ENCODE measurements at places on chromosomes 1 and 21.

- DNase-seq = no peak
Measured at GRCh38 chr1:85148524-85149250, 52.1 kb downstream of the SYDE2 start.

GRCh38 chr1:20962576-20963258 is 175.6 kb upstream of the HP1BP3 start:
- no peak for DNase-seq

DNA sequence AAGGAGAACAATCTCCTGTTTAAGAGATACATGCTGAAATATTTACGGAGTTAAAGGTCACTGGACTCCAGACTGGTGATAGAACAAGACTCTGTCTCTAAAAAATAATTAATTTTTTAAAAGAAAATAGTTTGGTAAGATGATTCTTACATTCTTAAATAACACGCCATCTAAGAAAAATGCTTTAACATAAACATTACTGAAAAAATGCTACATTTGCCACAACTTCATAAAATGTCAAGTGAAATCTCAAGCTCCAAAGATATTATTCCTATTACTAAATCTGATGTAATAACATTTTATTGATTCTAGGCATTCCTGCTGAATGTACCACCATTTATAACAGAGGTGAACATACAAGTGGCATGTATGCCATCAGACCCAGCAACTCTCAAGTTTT is 4.1 kb downstream of the ANGPTL3 start:
- no peak for DNase-seq

DNA sequence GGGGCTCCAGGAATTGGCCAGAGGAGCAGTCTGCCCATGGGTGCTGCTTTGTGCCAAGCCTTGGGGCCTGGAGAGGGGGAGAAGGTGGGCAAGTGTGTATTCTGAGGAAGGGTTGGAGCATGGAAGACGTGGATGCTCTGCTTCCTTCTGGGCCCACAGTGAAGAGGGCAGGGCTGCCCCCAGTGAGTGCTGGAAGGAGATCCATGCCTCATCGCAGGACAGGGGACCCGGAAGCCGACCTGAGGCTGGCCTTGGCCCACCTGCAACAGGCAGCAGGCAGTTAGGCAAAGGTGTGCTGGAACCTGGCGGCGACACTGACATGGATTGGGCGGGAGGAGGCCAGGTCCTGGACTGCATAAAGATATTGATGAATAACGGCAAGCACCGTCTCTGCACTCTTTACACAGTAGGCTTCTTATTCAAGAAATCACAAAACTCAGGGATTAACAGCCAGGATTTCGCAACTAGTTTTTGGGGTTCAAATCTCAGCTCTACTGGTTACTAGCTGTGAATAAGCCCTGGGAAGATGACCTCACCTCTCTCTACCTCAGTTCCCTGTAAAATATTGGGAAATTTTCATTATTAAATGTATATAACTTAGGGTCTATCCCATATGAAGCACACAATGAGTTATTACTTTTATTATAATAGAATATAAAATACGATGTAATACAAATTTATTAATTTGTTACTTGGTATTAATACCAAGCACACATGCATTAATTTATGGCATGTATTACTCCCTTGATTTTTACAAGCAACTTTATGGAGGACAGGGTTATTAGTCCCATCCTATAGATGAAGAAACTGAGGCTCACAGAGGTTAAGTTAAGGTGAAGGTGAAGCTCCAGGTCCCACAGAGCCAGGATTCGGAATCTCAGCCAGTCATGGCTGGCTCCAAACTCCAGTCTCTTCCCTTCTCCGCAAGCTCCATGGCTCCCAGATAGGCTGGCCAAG is 62.3 kb downstream of the DHRS3 start:
- DNase-seq = no peak

DNA sequence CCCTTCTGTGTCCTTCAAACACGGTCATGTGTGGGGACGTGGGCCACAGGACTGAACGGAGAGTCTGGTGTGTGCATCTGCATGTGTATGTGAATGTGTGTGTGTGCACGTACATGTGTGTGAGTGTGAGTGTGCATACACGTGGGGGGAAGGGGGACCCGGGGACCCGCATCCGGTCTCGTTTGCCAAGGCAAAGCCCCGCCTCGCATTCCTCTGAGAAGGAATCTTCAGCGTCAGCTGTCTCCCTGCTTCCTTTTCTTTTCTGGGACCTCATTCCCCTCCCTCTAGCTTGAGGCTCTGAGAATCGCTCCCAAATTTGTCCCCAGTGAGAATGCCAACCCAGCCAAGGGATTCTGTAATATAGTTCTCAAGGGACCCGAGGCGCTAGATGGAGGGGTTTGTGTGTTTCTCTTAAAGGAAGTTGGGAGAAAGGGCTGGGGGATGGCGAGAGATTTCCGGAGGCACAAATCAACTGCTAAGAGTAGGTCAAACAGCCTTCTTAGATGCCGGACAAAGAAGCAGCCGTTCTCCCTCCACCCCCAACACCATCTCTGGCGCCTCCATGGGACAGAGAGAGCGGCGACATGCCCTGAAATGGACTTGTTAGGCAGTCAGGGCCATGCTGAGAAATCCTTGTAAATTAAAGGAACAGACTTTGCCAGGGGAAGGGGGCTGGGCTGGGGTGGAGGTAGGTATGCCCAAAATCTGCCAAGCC is 6.6 kb downstream of the IFFO2 start:
- no peak for DNase-seq

DNA sequence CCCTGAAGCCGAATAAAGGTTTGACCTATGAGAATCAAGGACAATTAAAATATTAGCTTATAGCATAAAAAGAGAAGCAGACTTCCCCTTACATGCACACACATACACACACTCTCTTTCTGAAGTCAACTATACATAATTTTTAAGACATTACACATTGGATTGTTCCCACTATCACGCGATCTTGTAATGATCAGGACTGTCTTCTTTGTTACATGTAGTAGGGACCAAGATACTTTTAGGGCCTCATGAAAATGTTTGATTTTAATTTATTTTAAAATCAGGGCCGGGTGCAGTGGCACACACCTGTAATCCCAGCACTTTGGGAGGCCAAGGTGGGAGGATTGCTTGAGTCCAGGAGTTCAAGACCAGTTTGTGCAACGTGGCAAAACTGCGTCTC is 16.4 kb upstream of the IRF2BP2 start:
- DNase-seq = no peak

- DNase-seq = no peak
Measured at GRCh38 chr1:116403496-116404136, 30.6 kb downstream of the ATP1A1 start.

GRCh38 chr1:209045331-209046057 is 538.0 kb upstream of the CAMK1G start:
- DNase-seq = no peak
